Inflammatory macrophage treated with lipopolysaccharide for 4 hours (primary cell): ENCODE measurements at places on chromosomes 11 and 22.
A peak's percentile ranks its signal among the peaks of the same experiment; 100 is the strongest.

GRCh38 chr11:45159781-45160365, 13.4 kb downstream of the PRDM11 start:
- no peak for DNase-seq

- no peak for DNase-seq
These were observed 52.5 kb downstream of the GRAMD4 start for GRCh38 chr22:46672731-46673130.

- peak; percentile 54 for DNase-seq
These were observed 58.2 kb downstream of the RRAS2 start for GRCh38 chr11:14300661-14301304.

- DNase-seq: no peak
These were observed 272.0 kb upstream of the SESN3 start for GRCh38 chr11:95503047-95503446.

DNA sequence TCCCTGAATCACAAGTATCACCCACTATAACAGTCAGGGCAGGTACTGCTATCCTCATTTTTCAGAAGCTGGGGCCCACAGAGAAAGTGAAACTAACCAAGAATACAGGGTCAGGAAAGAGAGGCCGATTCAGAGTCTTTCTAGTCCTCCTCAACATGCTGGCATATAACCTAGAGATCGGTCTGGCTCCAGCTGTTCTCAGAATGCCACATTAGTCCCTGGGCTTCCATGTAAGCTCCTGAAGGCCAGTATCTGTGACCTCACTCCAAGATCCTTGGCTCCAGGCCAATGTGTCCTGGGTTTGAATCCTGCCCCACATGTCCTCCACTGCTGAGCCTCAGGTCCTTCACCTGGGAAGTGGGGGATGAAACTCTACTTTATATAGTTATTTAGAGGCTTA, 50.4 kb downstream of the TENM4 start:
- no peak for DNase-seq

DNA sequence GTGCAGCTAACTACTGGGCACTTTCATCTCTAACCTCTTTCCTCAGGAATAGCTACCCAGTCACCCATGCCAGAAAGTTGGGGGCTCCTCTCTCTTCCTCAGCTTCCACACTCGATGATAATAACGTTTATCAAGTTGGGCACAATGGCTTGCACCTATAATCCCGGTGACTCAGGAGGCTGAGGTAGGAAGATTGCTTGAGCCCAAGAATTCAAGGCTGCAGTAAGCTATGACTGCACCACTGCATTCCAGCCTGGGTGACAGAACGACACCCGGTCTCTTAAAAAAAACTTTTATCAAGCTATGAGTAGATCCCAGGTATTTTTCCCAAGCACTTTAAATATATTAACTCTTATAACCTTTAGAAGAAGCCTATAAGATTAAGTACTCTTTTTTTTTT, 2.0 kb downstream of the SF3A1 start:
- no peak for DNase-seq

- no peak for DNase-seq
These were observed 25.2 kb downstream of the GRAP2 start for GRCh38 chr22:39925909-39926679.

- DNase-seq: no peak
These were observed 160.7 kb downstream of the BUD13 start for GRCh38 chr11:116611998-116612620.

DNA sequence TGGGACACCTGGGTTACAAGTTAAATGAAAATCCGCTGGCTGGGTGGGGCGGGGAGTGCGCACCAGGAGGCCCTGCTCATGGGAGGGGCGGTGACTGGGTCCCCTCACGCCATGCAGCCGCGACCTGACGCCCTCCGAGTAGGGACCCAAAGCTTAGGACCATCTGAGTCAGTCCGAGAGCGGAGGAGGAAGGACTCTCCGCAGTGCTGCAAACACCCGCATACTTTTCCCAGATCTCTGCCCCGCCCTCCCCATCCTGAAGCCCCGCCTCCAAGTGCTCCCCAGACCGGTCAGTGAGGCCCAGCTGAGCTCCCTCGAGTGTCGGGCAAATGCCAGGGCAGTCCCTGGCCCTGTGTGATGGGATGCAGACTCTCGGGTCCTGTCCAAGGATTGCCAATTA, 6.6 kb upstream of the FLI1 start:
- peak; percentile 64 for DNase-seq

DNA sequence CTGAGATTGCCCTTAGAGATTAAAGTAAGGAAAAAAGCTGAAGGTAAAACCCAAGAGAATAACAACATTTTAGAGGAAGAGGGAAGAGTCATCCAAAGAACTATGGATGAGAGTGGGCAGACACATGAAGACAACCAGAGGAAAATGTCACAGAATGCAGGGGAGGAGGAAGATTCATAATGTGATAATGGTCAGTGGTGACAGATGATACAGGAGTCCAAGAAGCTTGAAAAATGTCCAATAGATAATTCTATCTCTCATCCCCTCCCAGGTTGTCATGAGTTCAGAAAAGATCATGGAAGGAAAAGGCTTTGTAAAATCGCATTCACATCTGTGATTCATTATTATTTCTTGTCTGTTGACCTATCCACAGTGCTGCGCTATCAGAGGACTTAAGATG, 282.3 kb upstream of the CCDC90B start:
- DNase-seq: no peak
